NCI-H187 (cell line): ENCODE measurements at places on chromosomes 7 and 10.

- no peak for DNase-seq
Measured at GRCh38 chr10:22685926-22686325, 28.5 kb downstream of the PIP4K2A start.

DNA sequence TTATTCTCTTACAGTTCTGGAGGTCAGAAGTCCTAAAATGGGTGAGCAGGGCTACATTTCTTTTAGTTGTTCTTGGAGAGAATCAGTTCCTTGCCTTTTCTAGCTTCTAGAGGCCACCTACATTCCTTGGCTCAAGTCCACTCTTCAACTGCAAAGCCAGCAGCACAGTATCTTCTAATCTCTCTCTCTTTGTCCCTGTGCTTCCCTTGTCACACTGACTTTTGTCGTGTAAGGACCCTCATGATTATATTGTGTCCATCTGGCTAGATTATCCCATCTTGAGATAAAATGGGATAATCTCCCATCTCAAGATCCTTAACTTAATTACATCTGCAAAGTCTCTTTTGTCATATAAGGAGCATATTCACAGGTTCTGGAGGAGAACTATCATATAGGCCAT lies 359.0 kb downstream of the ADRA2A start:
- DNase-seq, result no peak

- DNase-seq, result no peak
Measured at GRCh38 chr7:102222445-102222844, 64.2 kb upstream of the SH2B2 start.

DNA sequence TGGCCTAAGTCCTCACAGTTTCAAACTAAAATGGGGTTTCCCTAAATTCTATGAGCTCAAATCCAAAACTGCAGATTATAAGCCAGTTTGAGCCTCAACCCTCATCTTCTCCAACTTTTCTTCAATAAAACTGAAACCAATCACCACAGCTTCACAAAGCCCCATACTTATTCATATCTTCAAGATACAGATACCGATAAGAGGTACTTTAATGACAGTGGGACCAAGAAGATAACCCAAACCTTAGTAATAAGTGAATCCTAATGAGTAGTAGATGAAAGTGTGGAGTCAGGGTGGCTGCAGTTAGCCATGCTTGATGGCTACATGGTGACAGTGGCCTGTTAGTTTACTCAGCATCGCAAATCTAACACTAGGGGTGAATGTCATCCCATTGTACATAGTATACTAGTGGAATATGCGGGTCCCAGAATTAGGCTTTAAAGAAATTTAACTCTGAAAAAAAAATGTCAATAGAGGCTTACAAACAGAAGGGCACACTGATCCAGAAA lies 395.8 kb upstream of the PHF14 start:
- no peak for DNase-seq

- DNase-seq, result no peak
Measured at GRCh38 chr7:92244808-92245486, 767 bp downstream of the KRIT1 start.

GRCh38 chr7:41130561-41131236 lies 572.2 kb downstream of the INHBA start:
- DNase-seq, result no peak

DNA sequence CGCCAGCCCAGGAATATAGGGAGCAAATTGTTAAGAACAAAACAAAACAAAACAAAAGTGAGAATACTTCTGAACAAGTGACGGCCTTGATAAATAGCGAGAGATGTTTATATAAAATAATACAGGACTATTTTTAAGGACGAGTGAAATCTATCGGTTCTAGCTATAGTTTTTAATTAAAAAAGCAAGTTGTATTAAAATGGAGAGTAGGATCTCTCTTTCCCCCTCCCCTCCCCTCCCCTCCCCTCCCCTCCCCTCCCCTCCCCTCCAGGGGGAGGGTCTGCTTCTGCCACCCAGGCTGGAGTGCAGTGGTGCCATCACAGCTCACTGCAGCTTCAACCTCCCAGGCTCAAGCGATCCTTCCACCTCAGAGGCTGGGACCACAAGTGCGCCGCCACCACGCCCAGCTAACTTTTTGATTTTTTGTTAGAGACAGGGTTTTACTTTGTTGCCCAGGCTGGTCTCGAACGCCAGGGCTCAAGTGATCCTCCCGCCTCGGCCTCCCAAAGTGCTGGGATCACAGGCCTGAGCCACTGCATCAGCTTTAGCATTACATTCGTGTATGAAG lies 440 bp upstream of the TCAF1 start:
- DNase-seq, result no peak

- DNase-seq, result no peak
Measured at GRCh38 chr7:139875821-139876241, 46.8 kb downstream of the TBXAS1 start.

- DNase-seq, result no peak
Measured at GRCh38 chr10:110873951-110874350, 2.2 kb downstream of the PDCD4 start.

GRCh38 chr7:94240902-94241301 lies 153.8 kb upstream of the COL1A2 start:
- no peak for DNase-seq

GRCh38 chr10:124403548-124403947 lies 15.2 kb downstream of the OAT start:
- DNase-seq, result no peak

DNA sequence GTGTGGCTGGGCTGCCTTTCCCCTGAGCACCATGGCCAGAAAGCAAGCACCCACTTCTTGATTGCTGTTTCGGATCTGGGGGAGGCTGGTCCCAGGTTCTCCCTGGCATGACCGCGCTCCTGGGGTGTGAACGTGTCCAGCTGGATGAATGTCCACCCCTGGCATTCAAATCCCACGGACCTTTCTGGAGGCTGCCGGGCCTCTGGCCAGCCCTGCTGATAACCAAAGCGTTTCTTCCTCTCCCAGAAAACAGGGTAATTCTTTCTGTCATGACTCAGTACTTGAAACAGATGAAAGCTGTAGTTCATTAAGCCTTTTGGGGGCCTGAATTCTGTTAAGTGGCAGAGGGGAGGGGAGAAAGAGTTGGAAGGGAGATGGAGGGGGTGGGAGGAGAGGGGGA lies 73.1 kb upstream of the SAMD8 start:
- no peak for DNase-seq

- no peak for DNase-seq
Measured at GRCh38 chr7:120334475-120334874, 61.5 kb downstream of the KCND2 start.

DNA sequence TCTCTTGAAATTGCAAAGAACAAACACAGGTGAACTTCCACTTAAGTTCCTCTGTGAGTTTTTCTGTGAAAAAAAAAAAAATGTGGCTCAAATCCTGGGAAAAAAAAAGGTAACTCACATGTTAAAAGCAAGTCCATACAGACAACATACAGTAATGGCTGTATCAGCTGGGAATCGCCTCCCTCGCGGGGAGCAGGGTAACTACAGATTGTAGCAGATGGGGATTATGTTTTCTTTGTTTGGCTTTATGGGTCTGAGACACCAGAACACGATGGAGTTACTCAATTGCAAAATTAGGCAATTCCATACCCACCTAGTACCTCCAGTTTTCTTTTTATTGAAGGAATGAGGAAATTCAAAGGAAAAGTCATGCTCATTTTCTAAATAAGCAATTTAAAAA lies 42.3 kb downstream of the FEZF1 start:
- DNase-seq, result no peak
